NCI-H774 (cell line): ENCODE measurements at places on chromosomes 2 and 18.
A peak's percentile ranks its signal among the peaks of the same experiment; 100 is the strongest.

DNA sequence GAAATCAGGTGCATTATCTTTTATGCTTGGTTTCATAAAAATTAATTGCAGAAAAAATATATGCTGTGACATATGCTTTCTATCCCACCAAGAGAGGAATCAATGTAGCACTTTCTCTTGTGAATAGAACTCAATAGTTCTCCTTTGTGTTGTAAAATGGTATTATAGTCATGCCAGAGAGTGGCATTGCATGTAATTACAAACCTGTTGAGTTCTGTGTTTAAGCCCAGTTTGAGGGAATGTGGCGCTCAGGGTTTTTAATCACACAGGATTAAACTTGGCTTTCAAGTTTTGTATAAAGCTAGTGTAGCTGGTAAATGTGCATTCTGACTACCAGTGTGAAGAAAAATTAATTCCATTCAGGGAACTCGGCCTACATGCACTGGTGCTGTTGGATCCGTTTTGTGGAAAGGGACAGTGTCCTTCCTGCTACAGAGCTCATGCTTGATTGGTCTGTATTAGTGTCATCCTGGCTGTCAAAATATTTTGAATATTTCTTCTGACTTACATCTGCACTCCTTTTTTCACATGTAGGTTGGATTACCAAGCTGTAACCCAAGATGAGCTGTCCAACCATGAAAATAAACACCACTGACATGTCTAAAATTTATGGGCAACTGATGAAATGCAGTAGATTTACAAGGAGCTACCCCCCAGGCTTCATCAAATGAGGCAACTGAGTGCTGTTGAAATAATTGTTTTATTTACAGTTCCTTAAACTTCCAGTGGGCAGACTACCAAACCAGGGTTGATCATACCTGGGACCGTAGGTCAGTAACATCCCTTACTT is 80.3 kb downstream of the SLC4A3 start:
- no peak for DNase-seq

- no peak for DNase-seq
Measured at GRCh38 chr18:2903006-2903405, 56.2 kb downstream of the EMILIN2 start.

DNA sequence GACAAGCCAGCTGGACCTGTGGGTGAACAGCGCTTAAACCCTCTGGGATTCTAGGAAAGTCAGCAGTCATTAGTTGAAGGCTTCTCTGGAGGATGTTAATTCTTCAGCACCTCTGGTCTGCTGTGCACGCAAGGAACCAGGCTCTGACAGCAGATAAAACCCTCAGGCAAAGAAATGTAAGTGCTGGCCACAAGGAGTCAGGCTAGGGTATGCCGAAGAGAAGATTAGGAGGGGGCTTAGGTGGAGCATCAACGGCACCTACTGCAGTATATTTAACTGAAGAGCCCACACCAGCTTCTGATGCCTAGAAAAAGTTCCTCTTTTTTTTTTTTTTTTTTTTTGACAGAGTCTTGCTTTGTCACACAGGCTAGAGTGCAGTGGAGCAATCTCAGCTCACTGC is 304.2 kb upstream of the MC4R start:
- DNase-seq: no peak

DNA sequence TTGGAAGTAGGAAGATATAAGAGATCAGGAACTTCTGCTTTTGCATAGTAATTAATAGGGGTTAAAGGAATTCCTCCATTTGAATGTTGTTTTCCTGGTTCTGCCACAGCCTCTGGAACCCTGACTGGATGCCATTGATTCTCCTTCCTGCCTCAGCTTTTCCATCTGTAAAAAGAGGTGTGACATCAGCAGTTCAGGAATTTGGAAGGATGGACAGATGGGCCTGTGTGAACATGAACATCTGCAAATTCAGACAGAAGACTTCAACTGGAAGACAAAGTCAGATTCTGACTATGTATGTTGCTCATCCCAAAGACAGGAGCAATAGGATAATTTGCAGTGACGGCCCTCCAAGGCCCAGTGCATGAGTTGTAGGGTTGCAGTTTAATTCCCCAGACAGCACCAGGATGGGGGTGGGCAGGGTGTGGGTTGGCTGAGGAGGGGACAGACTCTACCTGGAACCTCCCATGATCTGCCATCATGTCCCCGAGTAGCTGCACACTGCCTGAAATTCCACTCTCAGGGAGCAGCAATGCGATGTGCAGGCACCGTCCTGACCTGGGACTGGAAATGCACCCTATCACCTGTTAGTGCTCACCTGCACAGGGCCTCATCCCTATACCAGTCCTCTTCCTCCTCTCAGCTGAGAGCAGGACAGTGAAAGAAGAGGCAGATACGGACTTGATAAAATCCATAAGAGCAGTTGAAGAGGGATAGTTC is 98.9 kb upstream of the EPAS1 start:
- DNase-seq: no peak

DNA sequence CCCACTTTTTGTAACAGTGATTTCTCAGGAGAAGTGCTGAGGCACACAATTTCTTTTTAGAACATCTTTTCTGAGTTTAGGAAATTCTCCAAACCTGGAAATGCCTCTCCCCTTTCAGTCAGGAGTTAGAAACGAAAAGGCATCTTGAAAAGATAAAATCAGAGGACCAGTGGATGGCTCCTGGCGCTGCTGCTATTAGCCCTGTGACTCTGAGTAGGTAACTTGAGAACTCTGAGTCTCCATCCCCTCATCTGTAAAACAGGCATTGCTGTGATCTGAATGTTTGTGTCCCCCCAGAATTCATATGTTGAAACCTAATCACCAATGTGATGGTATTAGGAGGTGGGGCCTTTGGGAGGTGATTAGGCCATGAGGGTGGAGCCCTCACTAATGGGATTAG is 50.2 kb downstream of the EHD3 start:
- DNase-seq: no peak

DNA sequence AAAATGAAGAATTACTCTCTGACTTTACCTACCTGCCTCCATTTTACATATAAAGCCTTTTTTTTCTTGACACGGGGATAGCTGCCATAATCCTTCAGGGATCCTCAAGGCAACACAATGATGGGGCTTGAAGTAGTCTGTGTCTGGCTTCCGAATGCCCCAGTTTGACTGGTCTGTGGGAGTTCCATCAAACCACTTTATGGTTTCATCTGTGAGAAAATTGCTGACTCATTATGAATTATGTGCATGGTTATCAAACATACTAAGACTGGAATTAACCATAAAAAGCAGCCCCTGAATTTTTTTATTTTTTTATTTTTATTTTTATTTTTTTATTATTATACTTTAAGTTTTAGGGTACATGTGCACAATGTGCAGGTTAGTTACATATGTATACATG is 117.5 kb downstream of the PLA2R1 start:
- DNase-seq: no peak

GRCh38 chr2:205372141-205372540 is 310.2 kb upstream of the NRP2 start:
- no peak for DNase-seq

GRCh38 chr2:228103379-228103778 is 78.1 kb downstream of the SPHKAP start:
- DNase-seq: no peak

DNA sequence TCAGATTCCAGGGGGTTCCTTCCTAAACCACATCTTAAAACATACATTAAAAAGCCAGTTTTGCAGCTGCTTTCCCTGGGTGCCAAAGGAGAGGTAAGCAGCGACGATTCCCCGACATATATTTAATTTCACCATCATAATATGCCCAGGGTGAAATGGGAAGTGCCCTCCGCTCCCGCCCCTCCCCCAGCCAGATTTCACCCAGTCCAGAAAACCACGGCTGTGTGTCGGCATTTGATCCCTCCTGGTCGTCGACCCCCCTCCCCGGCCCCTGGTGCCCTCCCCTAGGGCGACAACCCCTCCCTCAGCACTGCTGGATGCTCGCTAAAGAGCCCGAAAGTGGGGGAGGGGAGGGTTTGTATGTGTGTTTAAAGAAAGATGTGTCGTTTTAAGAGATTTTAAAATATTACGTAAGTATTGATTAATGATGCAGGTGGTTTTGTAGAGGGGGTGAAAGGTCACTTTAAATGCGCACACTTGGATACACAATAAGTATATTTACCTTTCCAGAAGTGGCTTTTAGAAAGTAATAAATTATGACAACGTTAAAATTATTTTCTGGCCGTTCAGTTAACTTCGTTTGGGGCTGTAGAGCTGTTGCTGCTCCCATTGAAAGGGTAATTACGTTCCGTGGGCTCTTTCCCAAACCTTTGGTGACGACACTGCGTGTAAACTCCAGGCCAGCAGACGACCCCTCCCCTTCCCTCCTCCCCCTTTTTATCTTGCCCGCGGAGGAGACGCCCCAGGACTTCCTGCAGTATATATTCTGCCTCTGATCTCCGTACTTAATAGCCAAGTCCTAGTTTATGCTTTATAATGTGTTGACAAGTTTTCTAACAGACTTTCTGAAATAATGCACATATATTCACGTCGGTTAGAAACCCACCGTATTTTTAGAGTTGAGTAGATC is 3.4 kb upstream of the BCL11A start:
- no peak for DNase-seq

GRCh38 chr2:63926815-63927214 is 85.1 kb downstream of the UGP2 start:
- DNase-seq: peak; percentile 8

DNA sequence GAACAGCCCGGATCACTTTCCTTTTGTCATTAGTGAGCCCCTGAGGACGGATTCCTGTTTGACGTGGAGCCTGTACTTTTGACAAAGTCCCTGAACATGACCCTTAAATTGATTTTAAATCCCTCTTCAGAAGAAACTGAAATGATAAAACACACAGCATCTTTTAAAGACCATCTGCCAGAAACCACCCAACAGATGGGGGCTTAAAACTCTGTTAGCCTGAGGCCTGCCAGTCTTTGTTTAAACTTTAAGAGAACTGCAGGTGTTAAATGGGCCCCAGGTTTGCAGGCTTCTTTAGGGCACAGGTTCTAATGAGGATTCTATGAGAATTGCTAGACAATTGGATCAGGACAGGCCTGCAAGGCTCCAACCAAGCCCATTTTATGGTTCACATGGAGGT is 177.9 kb downstream of the ALK start:
- no peak for DNase-seq

DNA sequence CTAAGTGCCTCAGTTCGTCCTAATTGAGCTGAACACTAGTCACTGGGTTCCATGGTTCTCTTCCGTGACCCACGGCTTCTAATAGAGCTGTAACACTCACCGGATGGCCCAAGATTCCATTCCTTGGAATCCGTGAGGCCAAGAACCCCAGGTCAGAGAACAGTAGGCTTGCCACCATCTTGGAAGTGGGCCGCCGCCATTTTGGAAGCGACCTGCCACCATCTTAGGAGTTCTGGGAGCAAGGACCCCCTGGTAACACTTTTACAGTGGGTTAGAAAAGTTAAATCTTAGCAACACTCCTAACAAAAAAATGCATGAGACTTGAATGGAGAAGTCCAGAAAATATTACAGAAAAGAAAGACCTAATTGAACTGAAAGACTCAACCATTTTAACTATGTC is 84.5 kb downstream of the TMEM18 start:
- no peak for DNase-seq

- no peak for DNase-seq
Measured at GRCh38 chr18:10141559-10141958, 227.7 kb downstream of the VAPA start.

GRCh38 chr2:6392966-6393365 is 472.7 kb downstream of the CMPK2 start:
- no peak for DNase-seq

GRCh38 chr2:48043746-48044145 is 137.4 kb upstream of the FBXO11 start:
- no peak for DNase-seq

DNA sequence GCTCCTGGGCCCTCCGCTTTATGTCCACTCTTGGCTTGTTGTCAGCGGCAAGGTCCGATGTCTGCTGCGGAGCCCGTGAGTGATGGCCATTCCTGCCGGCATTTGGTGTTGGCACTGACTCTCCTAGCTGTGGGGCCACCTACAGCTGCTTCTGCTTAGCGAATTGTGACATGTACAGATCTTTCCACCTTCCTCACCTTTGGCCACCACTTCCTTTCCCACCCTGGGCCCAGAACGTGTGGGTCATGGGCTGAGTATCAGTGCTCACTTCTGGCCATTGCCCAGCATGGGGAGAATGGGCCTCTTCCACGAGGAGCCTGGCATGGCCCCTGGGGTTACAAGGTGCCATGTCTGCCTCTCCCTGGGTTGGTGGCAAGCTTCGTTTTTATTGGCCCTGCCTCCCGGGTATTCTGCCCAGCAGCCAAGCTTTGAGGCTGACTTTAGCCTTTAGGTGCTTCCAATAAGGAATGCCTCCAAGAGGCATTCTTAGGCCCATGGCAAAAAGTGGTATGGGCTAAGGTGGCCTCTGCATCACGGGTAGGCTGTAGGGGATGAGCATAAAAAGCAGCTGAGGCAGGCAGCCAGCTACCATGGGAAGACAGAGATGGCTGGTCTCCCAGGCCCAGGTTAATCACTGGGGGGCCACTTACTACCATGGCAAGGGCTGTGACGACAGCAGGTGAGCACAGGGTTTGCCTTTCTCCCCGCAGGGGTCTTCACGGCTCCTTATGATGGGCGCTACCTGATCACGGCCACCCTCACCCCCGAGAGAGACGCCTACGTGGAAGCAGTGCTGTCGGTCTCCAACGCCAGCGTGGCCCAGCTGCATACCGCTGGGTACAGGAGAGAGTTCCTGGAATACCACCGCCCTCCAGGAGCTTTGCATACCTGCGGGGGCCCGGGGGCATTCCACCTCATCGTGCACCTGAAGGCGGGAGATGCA is 65.8 kb downstream of the EMILIN2 start:
- DNase-seq: no peak

DNA sequence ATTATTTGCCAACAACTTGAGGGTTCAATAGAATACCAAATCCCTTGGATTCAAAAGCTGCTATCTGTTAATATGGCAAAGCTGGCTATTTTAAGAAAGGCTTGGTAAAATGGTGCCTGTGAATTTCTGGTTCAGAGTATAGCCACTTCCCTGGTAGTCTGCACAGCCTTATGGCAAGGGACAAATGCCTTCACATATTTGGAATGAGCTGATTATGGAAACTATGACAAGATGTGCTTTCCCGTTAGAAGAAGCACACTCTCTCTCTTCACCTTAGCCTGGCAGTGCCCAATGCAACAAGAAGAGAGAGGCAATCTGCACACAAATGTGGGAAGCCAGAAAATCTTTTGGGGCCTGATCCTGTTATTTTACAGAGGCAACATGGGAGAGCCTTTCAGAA is 47.5 kb upstream of the MAP3K20 start:
- DNase-seq: no peak

DNA sequence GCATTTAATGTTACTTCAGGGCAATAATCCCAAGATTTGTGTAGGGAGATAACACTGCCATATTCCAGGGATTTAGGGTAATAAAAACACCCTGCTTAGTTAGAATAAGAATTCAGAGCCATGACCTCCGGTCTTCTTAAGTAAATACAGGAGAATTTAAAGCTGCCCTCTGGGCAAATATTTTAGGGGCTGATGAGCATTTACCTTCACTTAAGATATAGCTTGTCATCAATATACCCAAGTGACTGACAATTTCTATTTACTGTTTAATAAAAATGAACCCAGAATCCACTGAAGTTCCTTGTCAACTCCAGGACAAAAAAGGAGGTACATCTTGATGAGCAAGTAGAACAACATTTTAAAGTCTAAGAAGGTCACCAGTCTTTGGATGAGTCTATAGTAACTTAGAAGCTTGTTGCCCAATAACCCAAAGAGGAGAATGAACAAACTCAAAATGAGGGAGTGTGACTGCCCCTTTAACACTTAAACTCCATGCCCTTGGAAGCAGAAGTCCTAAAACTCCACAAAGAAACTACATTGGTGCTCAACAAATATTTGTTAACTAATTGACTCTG is 24.3 kb upstream of the IKZF2 start:
- DNase-seq: no peak
